Progenitor cell of endocrine pancreas (in vitro differentiated cells): ENCODE measurements at places on chromosomes 5 and 9. TPM values are rescaled to one million over a fixed set of nuclear protein-coding genes. Genes with fewer than 3 reads are reported as not detected.

DNA sequence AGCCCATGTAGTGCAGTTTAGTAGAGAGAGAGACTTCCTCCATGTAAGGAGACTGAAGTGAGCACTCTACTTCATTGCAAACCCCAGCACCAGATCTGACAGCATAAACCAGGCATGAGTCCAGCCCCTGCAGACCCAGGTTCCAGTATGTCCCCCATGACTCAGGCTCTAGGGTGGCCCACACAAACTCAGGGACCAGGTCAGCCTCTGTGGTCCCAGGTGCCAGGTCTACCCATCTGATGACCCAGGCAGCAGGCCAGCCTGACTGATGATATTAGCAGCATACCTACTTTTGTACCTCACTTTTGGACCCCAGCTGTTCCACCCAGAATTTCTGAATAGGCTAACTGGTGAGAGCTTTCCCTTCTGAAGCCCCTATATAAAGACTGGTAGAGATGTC, 647.8 kb downstream of the ANXA1 start:
- H3K27ac ChIP-seq: no peak overlapping the region
- DNase-seq: no peak
- H3K4me3 ChIP-seq: no peak overlapping the region
- H3K27me3 ChIP-seq: no peaks in the 10 kb centered on the region
- H3K36me3 ChIP-seq: no peaks in the 10 kb centered on the region

DNA sequence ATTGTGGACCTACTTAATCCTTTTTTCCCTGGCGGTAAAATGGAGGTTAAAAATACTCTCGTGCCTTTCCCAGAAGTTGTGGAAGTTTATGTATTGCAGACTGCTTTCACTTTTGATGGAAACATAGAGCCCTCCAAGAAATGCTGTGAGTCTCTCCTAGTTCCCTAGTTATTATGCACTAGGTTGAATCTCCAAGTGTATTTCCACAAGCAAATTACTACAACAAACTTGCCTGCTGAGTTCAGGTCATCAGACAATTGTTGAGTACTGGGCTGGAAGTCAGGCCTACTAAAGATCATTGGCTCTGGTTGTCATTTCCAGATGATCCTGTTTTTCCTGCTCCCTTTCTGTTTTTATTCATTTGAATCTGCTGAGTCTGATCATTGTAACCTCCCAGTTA, 104.1 kb downstream of the CD180 start:
- no peak for DNase-seq
- H3K27me3 ChIP-seq: no peaks in the 10 kb centered on the region
- H3K4me1 ChIP-seq: peaks cover 35% of the 10 kb centered on the region

- no peak overlapping the region for H3K4me3 ChIP-seq
- H3K36me3 ChIP-seq: no peaks in the 10 kb centered on the region
- no peak for DNase-seq
- no peak overlapping the region for H3K27ac ChIP-seq
- no peaks in the 10 kb centered on the region for H3K4me1 ChIP-seq
Observed at GRCh38 chr5:110809006-110809405, 70.2 kb downstream of the SLC25A46 start.

The SLC25A2 gene
- 1.1 and 1.2 TPM in 2 replicates for total RNA-seq

DNA sequence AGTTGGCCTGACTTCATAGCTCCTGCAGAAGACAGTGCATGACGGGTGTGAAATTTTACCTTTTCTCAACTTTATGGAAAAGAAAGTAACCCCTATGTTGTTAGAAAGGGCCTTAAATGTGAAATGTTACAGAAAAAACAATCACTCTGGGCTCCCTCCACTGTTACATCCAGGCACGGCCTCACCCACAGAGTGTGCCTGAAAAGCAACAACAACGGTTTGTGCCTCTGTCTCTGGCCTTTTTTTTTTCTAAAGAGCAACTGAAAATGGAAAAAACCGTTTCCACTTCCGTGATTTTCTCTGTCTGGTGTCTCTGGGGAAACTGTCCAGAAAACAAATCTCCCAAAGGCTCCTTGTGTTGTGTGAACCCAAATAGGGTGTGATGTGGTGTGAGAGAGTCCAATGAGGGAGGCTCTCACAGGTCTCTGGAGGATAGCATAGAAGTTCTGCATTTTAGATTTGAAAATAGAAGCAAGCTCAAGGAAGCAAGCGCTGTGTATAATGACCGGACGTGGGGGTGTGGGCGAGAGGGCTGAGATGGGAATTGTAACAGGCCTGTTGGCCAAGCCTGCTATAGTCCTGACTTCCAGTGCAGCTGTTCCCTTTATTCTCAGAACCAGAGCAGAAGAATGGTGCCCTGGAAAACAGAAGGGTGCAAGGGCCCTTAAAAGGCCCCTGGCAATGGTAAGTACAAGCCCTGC, 221.8 kb upstream of the TUT7 start:
- H3K4me3 ChIP-seq: no peak overlapping the region
- H3K27me3 ChIP-seq: peaks cover 22% of the 10 kb centered on the region
- H3K36me3 ChIP-seq: no peaks in the 10 kb centered on the region
- no peaks in the 10 kb centered on the region for H3K4me1 ChIP-seq
- no peak overlapping the region for H3K27ac ChIP-seq

DNA sequence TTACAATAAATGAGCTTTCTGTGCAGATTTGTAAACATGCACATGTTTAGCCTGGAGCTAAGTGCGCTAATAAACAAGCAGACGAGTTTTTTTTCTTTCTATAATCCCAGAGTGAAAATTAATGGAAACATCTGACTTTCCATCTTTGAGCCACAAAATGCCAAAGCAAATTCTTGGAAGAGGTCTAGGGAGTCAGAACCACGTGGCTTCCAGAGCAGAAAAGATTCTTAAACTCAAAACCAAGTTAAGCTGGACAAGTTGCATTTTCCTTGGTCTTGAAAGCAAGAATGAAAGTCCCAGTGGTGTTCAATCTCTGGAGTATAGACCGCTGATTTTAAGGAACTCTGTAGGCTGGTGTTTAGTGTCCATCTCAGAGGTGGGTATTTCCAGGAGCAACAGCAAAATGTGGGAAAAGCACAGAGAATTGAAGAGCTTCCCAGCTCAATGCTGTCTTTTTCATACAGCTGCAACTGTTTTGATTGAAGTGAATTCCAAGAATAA, 71.4 kb downstream of the MYO10 start:
- no peak overlapping the region for H3K4me3 ChIP-seq
- H3K27me3 ChIP-seq: no peaks in the 10 kb centered on the region

The SMIM15 gene
- total RNA-seq: 56.4 and 63.7 TPM in 2 replicates

DNA sequence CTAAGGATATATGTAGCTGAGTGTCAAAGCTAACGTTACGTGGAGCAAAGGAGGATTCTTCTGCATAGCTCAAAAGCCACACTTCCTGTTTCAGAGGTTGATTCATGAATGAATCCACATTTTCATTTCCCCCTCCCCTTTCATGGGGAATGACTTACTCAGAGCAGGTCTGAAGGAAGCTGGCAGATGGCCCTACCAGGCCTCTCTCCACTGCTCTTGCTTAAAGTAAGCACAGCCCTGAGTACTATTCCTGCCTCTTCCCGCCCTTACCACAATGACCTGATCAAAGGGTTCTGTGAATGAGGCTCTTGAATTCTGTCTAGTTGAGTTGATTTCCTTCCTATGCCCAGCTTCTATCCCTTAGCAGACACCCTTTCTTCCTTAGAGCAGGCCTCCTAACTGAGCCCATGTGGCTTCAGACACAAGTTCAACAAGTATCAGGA, 6.3 kb downstream of the IGIP start:
- H3K36me3 ChIP-seq: no peaks in the 10 kb centered on the region
- DNase-seq: no peak
- no peaks in the 10 kb centered on the region for H3K4me1 ChIP-seq
- H3K27ac ChIP-seq: no peak overlapping the region

DNA sequence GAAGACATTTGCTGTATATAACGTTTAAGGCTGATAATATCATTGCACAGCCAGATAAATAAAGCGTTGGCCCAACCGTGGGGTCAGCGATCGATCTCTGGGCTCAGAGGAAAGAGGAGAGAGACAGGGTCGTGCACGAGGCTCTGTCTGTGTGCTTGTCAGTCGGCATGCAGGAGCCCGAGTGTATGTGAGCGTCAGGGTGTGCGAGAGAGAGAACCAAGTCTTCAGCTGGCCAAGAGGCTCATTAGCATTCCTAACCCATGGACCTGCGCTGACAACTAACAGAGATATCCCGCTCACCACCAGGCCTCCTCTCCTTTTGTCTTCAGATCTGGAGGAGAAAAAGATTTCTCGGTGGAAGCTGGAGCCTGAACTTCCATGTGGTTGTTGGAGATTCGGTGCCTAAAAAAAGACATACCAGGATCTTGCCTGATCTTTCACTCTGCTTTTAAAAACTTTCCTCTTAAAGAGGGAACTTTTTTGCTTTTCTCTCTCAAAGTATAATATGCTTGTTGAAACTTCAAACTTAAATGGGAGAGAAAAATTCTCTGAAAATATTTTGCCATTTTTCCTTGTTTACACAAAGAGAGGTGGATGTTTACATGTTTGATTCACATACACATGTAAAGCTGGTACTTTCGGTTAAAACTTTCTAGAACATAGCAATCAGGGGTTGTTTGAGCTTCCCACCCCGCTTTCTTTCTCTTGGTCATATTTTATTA, 16.5 kb downstream of the NR2F1 start:
- peaks cover 5% of the 10 kb centered on the region for H3K4me1 ChIP-seq
- DNase-seq: no peak
- no peak overlapping the region for H3K27ac ChIP-seq
- peaks cover 4% of the 10 kb centered on the region for H3K36me3 ChIP-seq
